Epithelial cell of proximal tubule (primary cell): ENCODE measurements at places on chromosomes 2 and 18.

DNA sequence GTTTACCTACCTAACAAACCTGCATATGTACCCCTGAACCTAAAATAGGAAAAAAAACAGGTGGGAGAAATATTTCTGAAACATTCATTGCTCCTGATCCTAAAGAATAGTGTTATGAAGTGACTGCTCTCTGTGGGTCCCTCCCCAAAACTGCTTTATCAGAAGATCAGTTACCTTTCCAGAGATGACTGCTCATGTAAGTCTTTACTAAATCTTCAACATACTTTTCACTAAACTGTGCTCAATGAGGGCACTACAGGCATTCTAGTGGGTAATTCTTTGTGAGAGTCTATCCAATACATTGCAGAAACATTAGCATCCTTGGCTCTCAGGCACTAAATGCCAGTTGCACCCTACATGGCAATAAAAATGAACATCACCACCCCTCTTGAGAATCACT, 189.3 kb upstream of the STK17B start:
- DNase-seq: no peak

GRCh38 chr18:43606795-43607194, 329.5 kb upstream of the SYT4 start:
- DNase-seq: no peak

DNA sequence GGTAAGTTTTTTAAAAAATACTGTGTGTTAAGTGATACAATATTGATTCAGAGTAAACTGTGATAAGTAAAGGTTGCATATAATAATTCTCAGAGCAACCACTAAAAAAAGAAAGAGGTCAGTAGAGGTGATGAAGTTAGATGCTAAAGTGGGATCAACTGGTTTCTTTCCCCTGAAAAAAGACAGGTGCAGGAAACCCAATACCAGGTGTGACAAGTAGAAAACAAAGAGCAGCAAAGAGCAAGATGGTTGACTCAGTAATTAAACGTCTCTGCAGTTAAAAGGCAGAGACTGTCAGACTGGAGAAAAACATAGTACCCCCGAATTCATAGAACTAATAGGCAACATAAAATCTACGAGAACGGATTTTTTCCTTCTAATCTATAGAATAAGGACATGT, 128.3 kb downstream of the ATP9B start:
- no peak for DNase-seq

DNA sequence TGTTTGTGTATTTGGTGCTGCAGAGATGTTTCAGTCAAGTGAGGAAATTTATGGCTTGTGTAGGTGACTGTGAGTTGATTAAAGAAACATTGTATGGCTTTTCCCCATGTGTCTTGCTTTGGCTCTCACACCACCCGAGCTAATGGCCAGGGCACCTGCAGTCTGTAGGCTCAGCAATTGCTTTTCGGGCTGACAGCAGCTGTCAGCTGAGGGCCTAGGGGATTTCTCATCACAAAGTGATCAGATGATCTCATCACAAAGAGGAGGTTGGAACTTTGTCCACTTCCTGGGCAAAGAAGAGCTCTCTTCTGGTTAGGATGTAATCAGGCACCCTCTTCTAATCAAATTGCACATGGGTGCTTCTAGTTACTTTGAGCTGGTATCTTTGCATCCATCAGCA, 632.2 kb downstream of the SLC4A3 start:
- DNase-seq: no peak

DNA sequence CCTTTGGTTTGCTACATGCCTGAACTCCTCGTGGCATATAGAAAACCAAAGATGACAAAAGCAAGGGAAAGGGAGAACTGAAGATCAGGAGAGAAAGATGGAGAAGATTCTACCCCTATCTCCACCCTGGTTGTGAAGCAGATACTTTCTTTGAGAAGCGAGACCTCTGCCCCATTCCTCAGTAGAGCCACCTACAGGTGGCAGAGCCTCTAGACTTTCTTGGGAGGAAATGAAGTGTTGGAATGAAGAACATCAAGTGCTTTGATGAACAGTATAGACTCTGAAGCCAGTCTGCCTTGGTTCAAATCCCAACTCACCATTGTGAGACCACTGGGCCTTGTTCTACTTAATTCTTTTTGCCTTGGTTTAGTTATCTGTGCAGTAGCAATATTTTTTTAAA, 348.8 kb upstream of the ETAA1 start:
- no peak for DNase-seq

DNA sequence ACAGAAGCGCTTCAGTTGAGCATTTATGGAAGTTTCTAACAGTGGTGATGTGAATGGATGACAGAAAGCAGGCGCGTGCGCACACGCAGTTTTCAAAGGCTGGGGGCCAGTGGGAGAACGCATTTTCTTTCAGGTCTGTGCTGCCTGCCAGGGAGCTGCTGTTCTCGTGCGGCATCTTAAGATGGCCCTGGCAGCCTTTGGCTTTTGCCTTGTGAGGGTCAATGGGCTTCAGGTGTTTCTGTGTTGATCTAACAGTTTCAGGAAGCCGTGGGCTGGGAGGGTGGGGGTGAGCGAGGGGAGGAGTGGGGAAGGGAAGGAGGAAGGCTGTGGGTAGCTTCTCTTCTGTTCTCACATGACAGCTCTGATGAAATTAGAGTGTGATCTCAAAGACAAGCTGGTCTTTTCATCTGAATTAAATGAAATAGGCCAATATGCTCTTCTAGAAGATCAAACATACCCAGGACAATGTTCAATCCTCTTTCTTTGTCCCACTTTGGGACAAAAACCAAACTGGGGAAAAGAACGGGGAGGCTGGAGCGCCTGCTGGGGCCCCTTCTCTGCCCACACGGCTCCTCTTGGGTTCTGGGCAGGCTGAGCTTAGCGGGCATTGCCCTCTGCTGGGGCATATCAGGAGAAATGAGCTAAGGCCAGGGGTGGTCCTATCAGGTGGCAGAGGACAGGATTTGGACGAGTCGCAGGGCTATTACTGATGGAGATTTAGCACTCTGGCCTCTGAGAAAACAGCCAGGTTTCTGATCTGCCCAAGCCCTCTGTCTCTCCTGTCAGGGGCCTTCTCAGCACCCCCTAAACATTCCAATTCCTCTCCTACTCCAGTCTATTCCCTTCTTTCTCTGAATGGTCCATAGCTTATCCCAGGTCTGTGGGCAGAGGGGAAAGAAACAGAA, 126.2 kb upstream of the LGALSL start:
- DNase-seq: no peak

GRCh38 chr2:29011418-29012060, 30.4 kb downstream of the TOGARAM2 start:
- DNase-seq: no peak

DNA sequence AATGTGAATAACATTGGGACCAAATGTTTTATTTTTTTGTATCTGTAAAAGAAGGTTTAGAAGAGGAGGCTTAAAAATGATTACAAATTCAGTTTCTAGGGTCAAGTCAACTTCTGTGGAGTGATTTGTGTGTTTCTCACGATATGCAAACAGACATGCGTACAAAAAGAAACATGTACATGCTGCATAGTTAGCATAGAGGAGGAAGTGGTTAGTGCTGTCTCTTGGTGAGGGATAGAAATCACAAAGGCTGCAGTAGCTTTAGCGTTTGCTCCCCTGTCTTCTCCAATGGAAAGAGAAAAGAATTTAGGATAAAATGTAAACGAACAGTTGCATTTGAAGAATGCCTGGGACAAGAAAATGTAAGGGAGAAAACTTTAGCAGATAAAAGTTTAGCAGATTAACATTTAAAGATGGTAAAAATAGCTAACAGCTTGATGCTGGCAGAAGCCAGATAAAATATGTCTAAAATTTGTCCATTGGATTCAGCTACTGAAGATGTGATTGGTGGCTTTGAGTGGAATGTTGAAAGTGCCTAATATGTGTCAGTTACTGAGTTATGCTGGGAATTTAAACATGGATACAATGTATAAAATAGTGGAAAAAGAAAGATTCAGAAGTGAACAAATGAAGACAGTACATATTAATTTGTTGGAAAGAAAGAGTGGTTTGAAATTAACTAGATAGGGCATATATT, 44.9 kb downstream of the MALT1 start:
- no peak for DNase-seq

DNA sequence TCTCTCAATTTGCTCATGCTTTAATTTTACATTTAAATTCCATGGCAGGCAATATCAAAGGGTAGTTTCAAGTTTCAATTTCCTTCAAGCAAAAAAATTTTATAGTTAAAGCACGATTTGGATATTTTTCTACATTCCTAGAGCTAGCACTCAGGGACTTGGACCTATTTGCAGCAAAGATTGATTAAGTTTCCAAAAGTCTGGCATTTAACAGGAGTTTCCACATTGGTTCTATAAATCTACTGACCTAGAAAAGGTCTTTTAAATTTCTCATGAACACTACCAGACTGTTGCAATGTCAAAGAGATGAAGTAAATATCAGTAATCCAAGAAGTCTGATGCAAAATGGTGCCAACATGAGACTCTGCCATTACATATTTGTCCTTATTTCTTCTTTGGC, 253.7 kb upstream of the LINC00305 start:
- no peak for DNase-seq

DNA sequence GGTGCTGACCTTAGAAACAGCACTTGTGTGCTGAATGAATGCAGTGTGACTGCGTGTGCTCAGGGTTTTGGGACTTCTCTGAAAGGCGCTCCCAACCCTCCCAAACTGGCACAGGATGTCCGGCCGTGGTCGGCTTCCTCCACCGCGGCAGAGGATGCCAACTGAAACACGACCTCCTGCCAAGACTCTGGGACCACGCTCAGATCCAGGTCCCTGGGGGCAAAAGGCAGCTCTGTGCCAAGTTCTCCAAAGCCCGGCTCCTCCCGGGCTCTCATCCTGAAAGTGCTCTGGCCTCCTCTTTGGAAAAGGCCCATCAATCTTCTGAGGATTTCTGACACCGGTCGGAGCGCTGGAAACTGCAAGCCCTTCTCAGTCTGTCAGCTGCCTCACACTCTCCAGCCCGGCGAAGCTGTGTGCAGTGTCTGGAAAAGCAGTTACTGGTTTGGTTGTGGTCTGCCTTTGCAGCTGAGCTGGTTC, 32.3 kb upstream of the ZBTB7C start:
- no peak for DNase-seq

- no peak for DNase-seq
Observed at GRCh38 chr18:70280007-70280925, 8.6 kb upstream of the SOCS6 start.

- DNase-seq: no peak
Observed at GRCh38 chr2:218465987-218466633, 47.2 kb downstream of the VIL1 start.

DNA sequence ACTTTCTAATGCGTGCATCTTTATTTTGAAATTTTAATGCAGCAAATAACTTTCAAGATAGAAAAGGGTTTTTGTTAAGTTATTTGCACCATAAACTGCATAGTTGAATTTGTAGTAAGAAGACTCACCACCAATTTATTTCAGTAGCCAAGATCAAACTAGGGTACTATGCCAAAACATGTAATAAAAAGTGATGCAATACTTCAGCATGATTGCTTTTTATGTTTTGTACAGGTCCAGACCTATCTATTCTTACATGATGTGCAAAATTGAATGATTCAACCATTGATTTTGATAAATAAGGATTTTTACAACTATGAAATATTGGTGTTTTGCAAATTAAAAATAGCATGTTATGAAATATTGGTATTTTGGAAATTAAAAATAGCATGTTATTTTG, 26.7 kb downstream of the AGPS start:
- no peak for DNase-seq

- no peak for DNase-seq
Observed at GRCh38 chr2:3044587-3045317, 332.9 kb downstream of the EIPR1 start.

- no peak for DNase-seq
Observed at GRCh38 chr2:110783196-110783873, 51.0 kb downstream of the ACOXL start.

- no peak for DNase-seq
Observed at GRCh38 chr2:128260239-128261138, 58.2 kb downstream of the HS6ST1 start.

DNA sequence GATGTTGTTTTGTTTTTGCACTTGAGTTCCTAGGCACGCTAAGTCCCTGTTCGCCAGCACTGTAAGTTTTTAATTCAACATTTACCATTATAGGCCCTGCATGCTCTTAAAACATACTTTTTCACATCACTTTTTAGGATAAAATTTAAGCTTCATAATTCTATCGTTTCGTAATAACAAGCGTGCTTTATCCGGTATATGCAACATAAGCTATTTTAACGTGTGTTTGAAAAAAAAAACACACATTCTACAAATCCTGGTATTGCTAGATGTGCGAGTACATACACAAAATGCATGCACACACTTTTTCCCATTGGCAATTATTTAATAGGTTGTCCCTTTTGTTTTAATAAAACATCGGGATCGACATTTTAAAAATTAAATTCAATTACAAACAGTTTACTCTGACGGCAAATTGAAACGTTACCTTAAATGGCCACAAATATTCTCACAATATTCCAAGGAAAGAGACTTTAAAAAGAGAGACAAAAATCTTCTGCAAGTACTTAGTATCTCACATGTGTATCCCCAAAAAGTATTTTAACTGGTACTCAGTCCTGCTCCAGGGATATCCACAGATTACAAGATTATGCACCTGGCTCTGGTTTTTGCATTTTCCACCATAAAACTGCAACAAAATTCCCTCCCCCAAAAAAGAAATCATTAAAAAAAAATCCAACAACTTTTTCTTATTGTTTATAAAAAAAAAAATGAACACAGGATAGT, 1.0 kb upstream of the TCF4 start:
- DNase-seq: no peak

GRCh38 chr2:128513961-128514283, 195.3 kb upstream of the HS6ST1 start:
- no peak for DNase-seq

- DNase-seq: no peak
Observed at GRCh38 chr2:172859581-172860335, 124.1 kb downstream of the RAPGEF4 start.

DNA sequence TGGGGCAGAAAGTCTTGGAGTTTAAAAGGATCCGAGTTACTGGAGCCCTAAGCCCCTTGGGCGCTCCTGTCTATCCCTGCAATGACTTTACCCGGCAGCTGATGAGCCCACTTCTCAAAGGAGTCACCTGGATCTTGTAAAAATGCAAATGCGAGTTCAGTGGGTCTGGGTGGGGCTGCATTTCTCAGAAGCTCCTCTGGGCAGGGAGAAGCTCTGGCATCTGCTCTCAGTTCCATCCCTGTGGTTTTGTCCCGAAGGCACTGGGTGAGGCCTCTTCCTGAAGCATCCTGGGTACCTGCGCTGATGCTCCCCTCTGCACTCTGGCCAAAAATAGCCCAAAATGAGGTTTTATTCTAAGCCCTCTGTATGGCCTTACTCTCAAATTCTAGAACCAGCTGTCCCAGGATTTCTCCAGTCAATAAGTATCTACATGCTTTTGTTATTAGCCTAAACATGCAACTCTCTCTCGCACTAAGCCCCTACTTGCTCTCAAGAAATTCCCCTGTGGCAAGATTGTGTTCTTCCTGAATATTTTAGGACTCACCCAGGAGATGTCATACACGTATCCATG, 167.8 kb upstream of the APCDD1 start:
- DNase-seq: no peak

DNA sequence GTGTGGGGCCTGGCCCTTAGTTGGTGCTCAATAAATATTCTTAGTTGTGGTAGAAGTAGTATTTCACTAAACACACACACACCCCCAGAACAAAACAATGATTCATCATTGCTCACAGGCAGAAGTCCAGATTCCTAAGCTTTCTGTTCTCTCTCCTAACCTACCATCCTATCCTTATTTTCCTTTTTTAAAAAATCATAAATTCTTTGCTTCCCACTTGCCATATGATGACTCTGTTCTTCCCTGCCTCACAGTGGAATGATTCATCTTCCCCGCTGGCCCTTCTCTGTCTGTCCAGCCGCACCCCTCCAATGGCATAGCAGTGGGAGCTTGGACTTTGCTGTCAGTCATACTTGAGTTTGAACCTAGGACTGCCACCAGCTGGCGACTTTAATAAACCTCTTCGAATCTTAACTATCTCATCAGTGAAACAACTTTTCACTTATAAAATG, 5.2 kb downstream of the EML6 start:
- DNase-seq: no peak
